NAMALWA (cell line): ENCODE measurements at places on chromosomes 12 and 14.
A peak's percentile ranks its signal among the peaks of the same experiment; 100 is the strongest.

GRCh38 chr12:66725031-66725430 lies 46.2 kb upstream of the GRIP1 start:
- no peak for DNase-seq

DNA sequence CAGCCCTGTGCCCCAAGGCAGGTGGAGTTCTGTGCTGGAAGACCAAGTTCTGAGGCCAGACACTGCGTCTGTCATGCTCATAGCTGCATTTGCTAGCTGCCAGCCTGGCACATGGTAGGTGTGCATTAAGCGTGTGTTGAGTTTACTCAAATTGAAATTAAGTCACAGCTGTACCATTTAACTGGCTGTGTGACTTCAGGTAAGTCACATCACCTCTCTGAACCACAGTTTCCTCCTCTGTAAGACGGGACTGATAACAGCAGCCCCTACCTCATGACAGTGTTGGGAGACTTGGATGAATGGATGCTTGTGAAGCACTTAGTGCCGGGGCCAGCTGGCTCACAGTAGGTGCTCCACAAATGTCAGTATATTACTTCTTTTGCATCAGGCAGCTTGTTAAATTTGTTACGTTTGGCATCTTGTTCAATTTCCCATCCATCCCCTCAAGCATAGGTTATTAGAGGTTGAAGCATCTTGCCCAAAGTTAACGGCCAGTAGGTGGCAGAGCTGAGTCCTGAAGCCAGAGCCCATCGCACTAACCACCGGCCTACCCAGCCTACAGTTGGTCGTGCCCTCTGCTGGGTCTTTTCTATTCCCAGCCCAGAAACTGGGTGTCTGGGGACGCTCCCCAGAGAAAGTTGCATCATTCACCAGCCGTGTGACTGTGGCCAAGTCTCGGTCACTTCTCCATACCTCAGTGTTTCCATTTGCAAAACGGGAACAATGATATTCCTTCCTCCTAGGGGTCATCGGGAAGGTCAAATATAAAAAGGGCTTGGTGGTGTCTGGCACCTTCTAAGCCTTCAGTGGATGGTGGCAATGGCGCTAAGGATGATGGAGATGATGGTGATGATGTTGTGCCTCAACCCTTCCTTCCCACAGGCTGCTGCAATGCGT lies 4.5 kb downstream of the DAO start:
- peak; percentile 71 for DNase-seq

DNA sequence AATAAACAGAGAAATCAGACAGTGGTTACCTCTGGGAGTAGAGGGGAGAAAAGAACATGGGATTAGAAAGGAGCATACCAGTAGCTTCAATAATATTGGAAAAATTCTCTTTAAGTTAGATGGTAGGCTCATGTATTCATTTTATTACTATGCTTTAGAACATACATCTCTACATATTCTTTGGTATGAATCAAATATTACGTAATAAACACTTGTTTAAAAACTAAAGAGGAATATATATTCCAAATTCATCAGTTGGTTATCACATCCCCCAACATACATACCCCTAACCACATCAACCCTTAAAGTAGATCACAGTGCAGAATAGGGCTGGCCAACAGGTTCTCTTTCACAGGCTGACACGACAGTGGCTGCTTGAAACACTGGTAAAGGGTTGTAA lies 5.6 kb downstream of the RPAP3 start:
- no peak for DNase-seq

DNA sequence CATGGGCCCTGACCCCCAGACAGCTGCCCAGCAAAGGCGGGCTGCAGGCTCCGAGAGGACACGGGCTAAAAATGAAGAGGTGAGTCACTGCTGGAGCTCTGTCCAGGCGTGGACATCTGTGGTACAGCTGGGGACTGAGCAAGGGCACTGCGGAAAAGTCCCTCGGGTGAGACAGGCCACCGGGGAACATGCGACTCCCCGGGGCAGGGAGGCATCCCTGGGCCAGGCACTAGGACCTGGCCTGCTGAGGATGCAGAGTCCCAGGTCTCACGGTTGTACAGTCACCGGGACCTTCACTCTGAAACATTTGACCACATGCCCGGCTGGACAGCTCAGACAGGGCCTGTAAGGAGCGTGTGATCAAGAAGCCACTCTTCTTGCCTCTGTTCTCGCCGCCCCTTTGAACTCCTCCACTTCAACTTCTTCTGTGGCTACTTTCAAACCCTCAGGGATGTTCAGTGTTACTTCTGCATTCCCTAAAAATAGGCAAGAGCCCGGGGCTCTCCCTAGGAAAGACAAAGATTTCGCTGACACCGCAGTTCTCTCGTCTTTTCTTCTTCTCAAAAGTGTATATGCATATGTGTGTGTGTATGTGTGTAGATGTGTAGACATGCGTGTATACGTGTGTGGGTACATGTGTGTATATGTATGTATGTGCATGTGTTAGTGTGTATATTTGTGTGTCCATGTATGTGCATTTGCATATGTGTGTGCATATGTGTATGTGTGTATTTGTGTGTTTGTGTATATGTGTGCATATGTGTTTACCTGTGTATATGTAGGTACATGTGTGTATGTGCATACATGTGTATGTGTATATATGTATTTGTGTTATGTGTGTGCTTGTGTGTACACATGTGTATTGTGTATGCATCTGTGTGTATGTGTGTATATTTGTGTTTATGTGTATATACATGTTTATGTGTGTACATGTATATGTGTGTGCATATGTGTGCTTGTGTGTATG lies 5.0 kb upstream of the RFLNA start:
- DNase-seq = no peak

GRCh38 chr14:71021347-71022011 lies 114.2 kb downstream of the PCNX1 start:
- DNase-seq = no peak

GRCh38 chr12:102753802-102754201 lies 163.2 kb downstream of the PAH start:
- no peak for DNase-seq

GRCh38 chr14:89201645-89202044 lies 215.4 kb downstream of the FOXN3 start:
- DNase-seq = no peak

DNA sequence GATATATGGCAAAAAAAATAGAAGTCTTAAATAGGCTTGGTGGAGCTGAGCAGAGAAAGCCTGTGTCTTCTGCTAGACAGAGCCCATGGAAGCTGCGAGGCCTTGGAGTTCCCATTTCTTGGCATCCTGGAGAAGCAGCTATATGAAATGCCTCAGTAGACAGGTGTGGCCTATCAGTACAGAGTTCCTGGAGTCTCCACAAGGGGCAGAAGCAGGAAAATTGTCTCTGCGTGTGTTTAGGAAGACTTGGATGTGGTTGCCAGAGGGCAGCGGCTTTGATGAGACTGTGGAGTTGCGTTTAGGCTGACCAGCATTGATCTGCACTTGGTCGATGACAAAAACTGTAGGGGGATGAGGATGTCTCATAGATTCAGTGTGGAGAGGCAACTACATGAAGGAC lies 334.5 kb upstream of the SEL1L start:
- no peak for DNase-seq

DNA sequence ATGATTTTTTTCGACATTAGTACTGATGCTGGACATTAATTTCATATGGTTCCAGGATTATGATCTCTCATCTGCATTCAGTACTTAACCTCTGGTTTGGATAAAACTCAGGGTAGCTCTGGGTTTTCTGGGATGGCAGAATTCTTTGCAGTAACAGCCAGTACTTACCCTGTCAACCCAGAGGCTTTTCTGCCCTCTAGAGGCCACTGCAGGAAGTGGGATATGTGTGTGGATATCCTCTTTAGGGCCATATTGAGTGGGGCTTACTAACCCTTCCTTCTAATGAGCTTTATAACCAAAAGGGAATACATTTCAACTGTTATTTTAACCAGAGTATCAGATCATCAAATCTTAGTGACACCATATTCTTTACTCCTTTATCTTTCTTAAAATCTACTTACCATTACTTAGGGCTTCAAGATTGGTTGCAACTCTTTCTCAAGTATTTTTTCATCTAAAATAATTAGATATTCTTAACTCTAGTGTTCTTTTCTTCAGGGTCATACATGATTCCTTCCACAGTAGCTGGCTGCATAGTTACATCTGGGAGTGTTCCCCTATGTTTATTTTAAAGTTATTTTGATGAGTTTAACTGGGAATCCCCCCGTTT lies 488.0 kb upstream of the STXBP6 start:
- peak; percentile 66 for DNase-seq

DNA sequence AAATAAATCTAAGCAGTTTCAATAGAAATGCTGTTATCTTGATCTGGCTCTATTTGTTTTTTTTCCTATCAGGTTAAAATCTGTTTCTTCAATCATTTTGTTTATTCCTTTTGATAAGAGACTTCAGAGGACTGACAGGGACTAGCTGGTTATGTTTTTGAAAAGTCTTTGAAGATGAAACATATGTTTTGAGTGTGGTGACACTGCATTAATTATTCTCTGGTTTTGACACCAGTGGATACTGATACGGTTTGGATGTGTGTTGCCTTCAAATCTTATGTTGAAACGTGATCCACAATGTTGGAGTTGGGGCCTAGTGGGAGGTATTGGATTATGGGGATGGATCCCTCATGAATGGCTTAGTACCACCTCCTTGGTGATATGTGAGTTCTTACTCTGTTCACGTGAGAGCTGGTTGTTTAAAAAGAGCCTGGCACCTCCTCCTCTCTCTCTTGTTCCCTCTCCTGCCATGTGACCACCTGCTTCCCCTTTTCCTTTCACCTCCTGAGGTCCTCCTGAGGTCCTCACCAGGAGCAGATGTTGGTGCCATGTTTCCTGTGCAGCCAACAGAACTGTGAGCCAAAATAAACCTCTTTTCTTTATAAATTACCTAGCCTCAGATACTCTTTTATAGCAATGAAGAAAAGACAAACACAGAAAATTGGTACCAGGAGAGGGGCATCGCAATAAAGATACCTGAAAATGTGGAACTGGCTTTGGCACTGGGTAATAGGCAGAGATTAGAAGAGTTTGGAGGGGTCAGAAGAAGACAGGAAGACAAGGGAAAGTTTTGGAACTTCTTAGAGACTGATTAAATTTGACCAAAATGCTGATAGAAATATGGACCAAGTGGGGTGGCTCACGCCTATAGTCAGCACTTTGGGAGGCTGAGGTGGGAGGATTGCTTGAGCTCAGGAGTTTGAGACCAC lies 23.0 kb downstream of the RASSF3 start:
- DNase-seq = no peak

DNA sequence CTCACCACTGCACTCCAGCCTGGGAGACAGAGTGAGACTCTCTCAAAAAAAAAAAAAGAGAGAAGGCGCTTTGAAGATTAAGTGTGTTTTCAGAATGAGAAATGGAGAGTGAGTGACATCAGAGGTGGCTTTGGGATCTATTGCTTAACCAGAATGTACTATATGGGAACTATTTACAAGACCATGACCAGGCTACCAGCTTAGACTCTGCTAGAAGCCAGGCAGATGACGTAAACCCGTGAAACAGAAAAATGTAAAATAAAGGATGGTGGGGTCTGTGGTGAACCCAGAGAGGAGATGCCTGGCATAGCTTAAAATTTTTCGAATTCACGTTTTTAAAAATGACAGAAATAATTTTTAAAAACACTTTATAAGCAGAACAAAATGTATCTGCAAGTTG lies 82.0 kb downstream of the IFT43 start:
- DNase-seq = no peak

DNA sequence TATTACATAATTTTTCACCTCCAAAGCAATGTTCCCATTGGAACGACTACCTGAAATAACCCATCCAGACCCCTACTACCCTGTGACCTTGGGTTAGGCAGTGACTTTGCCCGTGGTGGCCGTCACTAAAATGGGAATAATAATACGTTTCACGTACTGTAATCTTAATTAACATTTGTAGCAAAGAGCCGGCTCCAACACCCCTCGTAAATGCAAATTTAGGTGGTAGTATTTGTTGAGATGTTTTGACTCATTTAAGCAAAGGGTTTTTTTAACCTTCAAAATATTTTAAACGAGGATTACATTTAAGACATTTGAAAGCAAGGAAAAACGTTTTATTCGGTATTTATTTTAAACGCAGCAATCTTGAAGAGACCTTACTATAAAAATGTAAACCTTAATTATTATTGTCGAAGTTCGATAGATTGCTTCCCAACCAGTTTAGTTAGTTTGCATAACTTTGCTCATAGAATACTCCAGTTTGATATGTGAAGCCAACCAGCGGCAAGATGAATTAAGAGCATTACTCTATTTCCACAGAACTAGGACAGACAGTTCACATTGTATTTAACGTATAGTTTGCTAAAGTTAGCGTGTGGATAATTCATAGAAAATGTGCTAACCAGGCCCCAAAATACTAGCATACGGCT lies 1.4 kb upstream of the ARID2 start:
- peak; percentile 82 for DNase-seq

DNA sequence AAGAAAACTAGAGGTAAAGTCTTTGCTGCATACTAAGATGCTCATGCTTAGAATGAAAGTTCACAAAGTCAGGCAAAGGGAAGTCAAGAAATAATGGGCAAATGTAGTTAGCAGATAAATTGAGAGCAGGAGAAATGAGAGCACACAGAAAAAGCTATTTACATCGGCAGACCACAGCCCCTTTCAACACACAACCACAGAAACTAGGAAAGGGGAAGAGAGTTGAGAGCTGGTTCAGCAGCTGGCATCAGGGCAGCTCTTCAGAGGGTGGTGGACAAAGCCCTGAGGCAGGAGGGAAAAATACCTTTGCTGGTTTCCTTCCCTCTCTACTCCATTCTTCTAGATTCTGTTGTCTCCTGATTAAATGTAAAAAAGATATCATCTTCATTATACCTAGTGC lies 95.4 kb upstream of the ANO4 start:
- DNase-seq = peak; percentile 33

DNA sequence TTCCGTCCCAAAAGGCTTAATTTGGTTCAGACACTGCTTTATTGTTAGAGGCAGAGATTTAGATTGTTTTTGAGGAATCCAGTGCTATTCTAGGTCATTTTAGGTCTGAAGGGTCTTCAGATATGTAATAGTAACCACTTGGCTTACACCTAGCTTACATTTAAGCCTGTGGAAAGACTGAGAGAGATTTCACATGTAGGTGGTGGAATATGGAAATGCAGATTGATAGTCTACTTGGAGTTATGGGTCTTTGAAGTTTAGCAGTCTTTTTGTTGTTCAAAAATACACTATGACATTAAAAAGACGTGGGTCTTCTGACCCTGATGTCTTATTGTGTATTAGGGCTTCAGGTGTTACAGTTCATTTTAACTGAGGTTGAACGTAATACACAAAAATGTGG lies 51.4 kb upstream of the CCT2 start:
- DNase-seq = no peak

- DNase-seq = no peak
Observed at GRCh38 chr12:97650242-97650641, 187.6 kb downstream of the RMST start.

- DNase-seq = no peak
Observed at GRCh38 chr12:20039562-20039961, 328.8 kb upstream of the PDE3A start.

- DNase-seq = peak; percentile 87
Observed at GRCh38 chr12:3135522-3136461, 58.6 kb downstream of the TSPAN9 start.

- DNase-seq = no peak
Observed at GRCh38 chr14:88199882-88200281, 123.2 kb downstream of the KCNK10 start.

GRCh38 chr14:84937449-84937848 lies 592.5 kb upstream of the FLRT2 start:
- no peak for DNase-seq
